Activated CD8-positive, alpha-beta T cell treated with anti-CD3 and anti-CD28 coated beads for 36 hours (primary cell): ENCODE measurements at places on chromosomes 7 and 10. TPM values are rescaled to one million over a fixed set of nuclear protein-coding genes. Genes with fewer than 3 reads are reported as not detected.

DNA sequence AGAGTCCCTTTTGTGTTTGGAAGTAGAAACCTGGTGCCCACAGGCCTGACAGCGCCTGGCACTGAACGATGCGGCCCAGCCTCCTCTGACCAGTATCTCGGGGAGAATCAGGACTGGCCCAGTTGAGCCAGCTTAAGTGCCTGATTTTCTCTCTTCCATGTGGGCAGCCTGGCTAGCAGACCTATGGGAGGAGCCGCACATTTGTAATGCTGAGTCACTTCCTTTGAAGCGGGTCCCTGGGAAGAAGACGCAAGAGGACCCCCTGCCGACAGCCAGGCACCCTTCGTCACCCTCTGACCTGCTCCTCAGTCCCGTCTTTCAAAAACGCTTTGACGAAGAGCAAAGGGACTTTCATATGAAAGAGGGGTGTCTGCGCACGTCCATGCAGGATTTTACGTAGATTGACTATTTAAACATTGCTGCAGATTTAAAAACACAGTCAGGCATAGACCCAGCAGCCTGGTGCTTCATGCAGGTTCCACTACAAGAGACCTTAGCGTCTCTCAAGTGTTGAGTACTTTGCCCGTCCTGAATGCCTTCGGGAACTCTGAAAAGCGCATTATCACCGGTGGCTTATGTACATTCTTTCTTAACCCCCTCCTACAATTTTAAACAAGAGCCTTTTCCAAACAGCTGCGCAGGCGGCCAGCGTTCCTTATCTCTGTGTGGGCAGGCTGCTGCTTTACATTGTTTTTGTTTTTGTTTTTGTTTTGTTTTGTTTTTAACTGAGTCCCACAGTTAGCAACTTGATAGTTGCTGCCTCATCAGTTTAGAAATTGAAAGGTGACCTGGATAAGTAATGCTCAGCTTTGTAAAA, 36.5 kb upstream of the AP5Z1 start:
- peak overlapping the region; percentile 50 for H3K4me3 ChIP-seq
- H3K36me3 ChIP-seq = peaks cover 29% of the 10 kb centered on the region
- peak overlapping the region; percentile 82 for H3K27ac ChIP-seq
- H3K4me1 ChIP-seq = peaks cover 51% of the 10 kb centered on the region
- peak; percentile 55 for DNase-seq
- no peaks in the 10 kb centered on the region for H3K27me3 ChIP-seq

The STRIP2 gene
- total RNA-seq = 13.1 TPM

DNA sequence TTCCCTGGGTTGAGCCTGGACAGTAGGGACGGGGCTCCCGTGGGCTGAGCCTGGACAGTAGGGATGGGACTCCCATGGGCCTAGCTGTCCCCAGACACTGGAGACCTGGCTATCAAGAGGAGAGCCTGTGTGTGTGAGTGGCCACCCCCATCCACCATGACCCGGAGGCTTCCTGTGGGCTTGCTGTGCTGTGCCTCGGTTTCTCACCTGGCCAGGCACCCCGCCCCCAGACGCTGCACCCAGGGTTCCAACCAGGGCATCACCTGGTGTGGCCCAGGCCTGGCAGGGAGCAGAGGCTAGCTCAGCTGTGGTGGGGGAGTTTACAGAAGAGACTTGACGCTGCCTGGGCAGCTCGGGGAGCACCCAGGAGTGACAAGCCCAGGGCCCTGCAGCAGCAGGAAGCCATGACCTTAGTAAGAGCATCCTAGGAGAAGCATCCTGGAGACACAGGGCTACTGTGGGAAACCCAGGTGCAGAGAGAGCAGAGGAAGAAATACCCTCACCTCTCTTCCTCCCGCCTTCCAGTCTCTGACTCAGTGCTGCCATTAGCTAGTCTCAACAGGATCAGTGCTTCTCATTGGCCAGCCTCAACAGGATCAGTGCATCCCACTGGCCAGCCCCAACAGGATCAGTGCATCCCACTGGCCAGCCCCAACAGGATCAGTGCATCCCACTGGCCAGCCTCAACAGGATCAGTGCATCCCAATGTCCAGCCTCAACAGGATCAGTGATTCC, 61.0 kb downstream of the PDGFA start:
- no peaks in the 10 kb centered on the region for H3K4me1 ChIP-seq
- DNase-seq = no peak
- H3K4me3 ChIP-seq = no peak overlapping the region
- H3K27ac ChIP-seq = no peak overlapping the region

DNA sequence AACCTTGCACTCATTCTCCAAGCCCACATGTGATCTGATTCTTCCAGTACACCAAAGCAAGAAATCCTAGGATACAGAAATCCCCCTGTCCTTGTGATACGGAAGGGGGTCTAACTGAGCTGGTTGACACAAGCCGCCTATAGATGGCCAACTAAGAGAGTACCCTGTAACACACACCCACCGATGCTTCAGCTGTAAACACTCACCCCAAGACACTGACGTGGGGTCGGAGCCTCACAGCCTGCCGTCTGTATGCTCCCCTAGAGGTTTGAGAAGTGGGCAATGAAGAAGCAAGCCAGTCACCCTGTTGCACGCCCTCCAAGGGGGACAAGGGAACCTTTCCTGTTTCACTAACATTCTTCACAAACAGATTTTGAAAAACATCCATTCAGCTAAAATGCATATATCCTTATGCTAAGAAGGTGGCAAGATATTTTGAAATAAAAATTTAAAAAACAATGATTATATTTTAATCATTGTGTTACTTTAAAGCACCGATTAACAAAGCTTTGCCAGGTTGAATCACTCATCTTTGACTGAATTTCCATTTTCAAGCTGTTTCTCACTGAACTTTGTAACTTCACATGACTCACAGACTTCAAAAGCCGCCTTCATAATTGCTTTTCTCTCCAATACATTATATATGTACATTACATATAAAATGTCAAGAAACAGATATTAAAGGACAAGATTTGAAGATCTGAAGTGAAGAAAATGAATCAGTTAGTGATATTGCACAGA, 329.3 kb downstream of the ARL4A start:
- no peak overlapping the region for H3K4me3 ChIP-seq
- no peak for DNase-seq
- H3K36me3 ChIP-seq = no peaks in the 10 kb centered on the region
- H3K27ac ChIP-seq = no peak overlapping the region
- H3K27me3 ChIP-seq = no peaks in the 10 kb centered on the region

The MINDY3 gene
- 12.0 TPM for total RNA-seq
